NCI-H187 (cell line): ENCODE measurements at places on chromosomes 12 and 14.

DNA sequence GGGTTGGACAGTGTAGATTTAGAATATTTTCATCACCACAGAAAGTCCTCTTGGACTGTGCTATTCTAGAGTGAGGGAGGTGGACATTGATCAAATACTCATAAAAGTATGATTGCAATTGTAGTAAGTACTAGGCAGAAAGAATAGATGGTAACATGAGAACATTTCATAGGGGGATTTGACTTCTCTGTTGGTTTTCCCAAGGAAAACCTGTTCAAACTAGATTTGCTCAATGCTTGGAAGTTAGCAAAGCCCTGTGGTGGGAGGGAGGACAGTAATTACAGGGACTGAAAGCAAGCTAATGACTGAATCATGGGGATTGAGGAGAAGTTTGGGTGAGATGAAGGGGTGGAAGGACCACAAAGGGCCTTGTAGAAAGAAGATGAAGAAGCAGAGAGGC, 24.4 kb upstream of the EID3 start:
- DNase-seq, result no peak

GRCh38 chr12:8648576-8649205, 13.9 kb downstream of the MFAP5 start:
- no peak for DNase-seq

DNA sequence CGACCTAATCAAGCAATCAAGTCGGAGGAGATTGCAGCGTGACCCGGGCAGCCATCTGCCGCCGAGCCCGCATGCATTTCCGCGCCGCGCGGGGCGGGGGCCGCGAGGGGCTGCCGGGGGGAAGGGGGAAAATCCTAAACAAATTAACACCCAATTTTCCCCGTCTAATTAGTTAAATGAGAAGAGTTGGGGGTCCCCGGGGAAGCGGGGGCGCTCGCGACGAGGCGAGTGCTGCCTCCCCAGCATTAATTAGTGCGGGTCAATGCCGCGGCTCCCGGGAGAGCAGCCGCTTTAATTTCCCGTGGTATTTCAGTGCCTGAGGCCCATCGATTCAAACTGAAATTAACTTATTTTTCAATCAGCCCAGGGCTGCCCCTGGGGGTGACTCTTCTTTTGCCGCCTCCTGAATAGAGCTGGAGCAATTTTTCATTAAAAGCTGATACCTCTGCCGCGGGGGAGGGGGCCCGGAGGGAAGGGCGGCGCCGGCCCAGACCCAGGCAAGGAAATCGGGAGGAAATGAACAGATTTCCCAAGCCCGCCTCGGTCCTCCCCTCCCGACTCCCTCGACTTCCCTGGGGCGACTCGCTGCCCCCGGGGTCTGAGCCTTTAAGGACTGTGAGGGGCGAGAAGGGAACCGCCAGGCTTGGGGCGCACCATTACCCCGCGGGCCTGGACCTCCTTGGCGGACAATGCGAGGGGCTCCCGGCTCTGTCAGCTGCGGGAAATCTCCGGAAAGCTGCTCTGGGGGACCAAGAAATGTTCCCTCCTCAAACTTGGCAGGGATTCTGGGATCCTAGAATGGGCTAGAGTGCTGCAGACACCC, 18.9 kb downstream of the VSX2 start:
- no peak for DNase-seq

GRCh38 chr12:130633771-130634170, 82.3 kb downstream of the RIMBP2 start:
- peak; percentile 94 for DNase-seq

DNA sequence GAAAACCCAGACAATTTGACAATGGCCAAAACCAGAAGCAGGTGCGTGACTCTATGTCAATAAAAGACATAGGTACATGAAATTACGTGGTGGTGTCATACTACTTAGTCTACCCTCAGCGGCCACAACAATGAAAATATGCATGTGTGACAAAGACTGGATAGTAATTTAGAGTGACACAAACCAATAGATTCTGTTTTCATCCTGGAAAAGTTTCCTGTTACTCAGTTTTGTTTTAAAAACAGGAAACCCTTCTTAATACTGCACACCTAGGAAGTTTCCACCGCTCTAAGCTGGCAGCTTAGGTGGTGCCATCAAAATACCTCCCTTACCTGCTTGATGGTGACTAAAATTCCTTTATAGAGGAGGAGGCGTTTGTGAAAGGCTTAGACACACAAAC, 15.1 kb downstream of the POU6F1 start:
- no peak for DNase-seq

GRCh38 chr14:68394764-68395143, 398.1 kb downstream of the ZFP36L1 start:
- no peak for DNase-seq

DNA sequence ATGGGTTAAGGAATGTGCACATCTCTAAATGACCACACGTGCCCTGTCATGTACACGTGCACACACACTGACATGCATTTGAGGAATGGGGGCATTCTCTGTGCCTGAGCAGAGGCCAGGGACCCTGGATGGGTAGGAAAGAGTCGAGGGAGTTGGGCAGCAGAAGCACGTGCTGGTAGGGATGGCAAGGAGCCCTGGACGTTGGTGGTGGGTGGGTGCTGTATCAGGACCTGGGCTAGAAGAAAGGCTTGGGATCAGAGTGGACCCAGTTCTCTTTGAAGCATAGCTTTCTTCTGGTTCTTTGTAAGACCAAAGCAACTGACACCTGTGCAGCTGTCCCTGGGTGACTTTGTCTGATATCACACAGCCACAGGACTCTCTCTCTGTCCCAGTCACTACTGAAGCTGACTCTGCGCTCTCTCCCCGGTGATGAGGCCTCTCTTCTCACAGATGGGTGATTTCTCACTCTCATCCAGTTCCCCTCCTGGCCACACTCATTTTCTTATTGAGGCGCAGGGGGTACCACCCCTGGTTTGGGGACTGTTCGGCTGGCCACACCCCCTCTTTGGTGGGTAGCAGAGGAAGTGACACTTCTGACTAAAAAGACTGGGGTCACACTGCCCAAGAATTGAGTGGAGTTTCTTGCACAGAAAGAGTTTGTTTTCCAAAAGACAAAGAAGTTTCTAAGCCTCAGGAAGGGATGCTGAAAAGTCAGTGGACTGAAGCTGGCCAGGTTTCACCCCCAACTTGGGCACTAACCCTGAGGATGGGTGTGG, 171.7 kb upstream of the RTL1 start:
- no peak for DNase-seq

DNA sequence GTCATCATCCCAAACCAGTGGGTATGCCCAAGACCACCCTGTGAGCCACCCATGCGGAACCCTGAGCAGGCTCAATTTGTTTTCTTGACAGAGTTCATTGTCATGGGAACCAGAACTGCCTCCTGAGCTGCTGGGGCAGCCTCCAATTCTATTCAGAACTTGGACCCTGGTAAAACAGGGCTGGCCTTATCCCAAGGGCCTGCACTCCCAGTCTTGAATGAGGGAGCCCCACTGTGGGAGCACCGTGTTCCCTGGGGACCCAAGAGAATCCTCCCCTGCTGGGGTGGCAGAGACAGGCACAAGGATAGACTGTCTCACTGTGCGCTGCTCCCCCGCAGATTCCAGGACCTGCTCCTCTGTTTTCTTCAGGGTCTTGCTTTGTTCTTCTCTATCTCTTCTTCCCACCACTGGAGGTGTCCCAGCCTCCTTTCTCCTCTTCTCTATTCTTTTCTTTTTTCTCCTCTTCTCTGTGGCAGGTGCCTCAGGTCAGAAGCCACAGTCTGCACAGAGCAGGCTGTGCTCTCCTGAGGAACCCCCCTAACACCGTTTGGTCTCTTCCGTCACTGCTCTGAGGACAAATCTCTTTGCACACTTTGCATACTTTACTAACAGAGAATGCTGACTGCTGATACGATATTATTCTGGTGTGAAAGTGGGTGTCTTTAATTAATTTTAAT, 31.2 kb upstream of the CHPT1 start:
- DNase-seq, result no peak

GRCh38 chr14:67453575-67454300, 34.8 kb downstream of the TMEM229B start:
- DNase-seq, result no peak
